ENCODE measurements at places on chromosomes 5 and 9.

DNA sequence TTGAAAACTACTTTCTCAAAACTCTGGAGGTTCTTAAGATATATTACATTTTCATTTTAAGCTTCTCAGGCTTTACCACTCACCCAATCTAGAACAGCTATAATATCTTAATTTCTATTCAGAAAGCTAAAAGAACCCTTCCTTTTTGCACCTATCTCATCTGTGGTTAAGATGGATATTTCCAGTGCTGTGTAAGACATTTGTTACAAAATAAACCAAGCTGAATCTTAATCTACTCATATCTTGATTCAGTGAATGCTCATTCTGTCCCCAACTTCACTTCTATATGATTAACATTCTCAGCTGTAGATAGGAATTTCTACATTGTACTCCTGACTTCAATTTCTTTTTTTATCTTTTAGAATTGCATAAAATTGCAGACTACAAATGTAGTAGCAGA lies 15.0 kb downstream of the ABHD17B start:
- DNase-seq = no peak

GRCh38 chr5:127002390-127002789 lies 28.0 kb downstream of the MARCHF3 start:
- no peak for DNase-seq

DNA sequence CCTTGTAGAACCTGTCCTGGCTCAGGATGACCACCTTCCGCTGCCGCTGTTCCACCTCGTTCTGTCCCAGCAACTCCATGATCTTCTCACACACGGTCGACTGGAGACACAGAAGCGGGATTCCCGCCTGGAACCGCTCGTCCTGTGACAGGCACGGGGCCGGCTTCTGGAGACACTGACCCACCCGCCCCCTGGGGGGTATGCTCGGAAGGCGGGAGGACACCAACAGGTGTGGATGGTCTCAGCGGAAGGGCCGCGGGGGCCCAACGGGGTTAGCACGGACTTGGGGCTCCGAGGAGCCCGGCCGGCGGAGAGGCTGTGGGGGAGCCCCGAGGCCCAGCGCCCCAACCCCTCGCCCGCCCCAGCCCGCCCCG lies 530 bp downstream of the UCK1 start:
- no peak for DNase-seq

- peak; percentile 31 for DNase-seq
Observed at GRCh38 chr5:61401726-61402125, 69.7 kb downstream of the ZSWIM6 start.

DNA sequence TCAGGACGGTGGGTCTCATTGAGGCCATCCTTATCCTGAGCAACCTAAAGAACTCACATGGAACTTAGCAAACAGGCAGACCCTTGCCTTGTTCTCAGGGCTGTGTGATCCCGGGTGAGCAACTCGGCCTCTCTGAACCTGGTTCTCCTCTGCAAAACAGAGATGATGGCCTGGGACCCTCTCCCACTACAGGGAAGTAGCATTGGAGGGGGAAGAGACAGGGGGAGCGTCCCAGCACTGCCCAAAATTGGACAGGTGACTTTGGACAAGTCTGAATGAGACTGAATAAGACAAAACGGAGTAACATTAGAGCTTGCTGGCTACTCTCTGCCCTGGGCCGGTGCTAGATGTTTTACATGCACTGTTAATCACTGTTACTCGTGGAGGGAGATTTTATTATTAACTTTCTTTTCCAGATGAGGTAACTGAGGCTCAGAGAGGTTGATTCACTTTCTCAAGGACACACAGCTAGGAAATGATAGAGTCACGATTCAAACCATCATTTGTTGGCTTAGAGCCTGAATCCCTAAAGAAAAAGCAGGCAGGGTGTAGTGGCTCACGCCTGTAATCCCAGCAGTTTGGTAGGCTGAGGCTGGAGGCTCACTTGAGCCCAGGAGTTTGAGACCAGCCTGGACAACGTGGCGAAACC lies 136.4 kb downstream of the C9orf50 start:
- no peak for DNase-seq

- no peak for DNase-seq
Observed at GRCh38 chr9:137054932-137055384, 1.1 kb upstream of the ENTPD2 start.

GRCh38 chr9:73216100-73216499 lies 64.4 kb downstream of the ANXA1 start:
- DNase-seq = no peak

Measured in AG04449 (cell line).